ENCODE measurements at places on chromosomes 16 and 17. TPM values are rescaled to one million over a fixed set of nuclear protein-coding genes. Genes with fewer than 3 reads are reported as not detected.

DNA sequence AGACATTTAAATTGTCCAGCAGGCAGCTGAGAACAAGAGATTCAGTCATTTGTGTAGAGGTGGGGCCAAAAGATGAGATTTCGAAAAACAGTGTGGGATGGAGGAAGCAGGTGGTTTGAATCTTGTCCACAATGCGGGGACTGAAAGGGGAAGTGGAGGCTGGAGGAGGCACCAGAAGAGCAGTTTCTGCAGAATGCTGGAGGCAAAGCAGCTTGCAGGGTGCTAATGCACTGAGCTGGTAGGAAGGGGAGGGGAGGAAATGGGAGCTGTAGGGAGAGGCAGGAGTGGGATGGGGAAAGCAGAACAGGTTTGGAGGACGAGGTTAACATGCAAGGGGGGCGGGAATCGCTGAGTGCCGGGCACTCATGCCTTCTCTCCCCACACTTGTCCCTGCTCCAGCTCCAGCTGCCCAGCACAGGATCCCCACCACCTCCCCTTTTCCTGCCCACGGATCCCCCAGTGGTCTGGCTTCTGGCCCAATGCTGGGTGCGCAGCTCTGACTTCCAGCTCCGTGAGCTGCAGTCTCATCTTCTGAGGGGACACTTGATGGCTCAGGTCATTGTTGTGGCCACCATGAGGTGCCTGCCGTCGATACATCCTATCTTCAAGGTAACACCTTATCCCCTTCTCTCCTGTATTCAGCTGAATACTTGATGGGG is 9.4 kb downstream of the C17orf100 start:
- no peak for DNase-seq

- DNase-seq = no peak
These were observed 428.8 kb downstream of the WWOX start for GRCh38 chr16:78528265-78528664.

- no peak for DNase-seq
These were observed 1.3 kb downstream of the ASPHD1 start for GRCh38 chr16:29901607-29901945.

- DNase-seq = no peak
These were observed 88.3 kb upstream of the CCL1 start for GRCh38 chr17:34451313-34451712.

DNA sequence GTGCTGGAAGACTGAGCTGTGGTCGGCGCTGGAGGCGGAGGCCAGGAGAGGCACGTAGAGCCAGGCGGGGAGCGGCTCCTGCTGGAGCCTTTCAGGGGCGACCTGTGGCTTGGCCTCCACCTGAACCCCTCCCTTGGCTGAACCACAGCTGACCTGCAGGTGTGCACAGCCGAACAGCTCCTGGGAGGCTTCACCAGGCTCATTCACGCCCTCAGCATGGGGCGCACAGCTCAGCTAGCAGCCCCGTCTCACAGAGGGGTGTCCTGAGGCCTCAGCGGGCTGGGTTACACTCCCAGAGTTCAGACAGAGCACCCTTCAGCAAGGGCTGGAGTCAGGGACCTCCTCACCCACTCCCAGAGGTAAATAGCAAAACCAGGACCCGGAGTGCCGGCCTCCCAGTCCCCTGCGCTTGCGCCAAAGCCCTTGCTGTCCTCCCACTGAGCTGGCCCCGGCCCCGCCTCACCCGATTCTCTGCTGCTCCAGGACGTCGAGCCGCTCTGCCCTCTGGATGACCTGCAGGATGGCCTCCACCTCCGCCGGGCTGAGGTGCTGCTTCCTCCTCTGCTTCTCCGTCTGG is 31.7 kb downstream of the RPH3AL start:
- DNase-seq = no peak

DNA sequence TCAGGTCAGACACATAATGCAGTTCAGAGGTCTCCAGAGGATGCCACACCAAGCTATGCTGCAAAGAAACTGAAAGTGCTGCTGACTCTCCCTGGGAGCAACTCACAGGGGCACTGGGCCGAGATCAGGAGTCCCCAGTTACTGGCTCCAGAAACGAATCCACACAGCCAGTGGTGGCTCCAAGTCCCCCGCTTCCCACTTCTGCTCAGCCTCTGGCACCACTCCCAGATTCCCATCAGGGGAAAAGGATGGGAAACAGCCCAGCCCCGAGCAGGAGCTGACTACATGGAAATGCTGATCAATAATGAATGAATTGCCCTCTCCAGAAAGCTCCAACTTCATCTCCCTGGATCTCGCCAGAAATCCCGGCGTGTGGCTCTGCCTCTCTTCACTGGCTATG is 62.3 kb upstream of the CDH5 start:
- DNase-seq = peak; percentile 73

DNA sequence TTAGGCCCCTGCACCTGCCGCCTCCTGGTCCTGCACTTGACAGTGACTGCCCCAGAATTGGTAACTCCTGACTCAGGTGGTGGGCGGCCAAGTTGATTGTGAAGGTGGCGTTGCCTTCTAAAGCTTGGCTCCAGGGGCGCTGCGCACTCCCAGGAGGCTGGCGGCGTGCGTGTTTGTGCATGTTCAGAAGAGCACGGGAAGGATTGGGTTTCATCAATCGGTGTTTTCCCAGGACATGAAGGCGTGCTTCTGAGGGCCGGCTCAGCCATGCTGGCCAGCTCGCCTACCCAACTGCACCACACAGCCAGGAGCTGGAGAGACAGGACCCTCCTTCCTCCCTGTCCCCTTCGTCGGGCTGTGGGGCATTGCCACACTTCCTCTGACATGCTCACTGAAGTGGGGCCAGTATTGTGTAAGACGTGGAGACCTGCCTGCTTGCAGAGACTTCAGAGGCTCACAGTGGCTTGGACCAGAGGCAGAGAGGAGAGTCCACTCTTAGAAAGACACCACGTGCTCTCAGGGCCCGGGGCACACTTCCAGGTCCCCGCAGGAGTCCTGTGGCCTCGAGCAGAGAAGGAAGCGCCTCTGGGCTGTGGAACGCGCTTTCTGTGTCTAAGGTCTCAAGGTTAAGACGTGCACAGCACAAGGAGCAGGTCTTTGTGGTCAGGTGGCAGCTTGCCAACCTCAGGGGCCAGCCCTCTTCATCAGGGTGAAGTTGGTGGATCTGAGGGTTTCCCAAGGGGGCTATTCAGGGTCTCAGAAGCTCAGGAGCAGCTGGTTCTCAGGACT is 2.8 kb downstream of the RAB40C start:
- no peak for DNase-seq

- DNase-seq = no peak
These were observed 48.6 kb downstream of the FTO start for GRCh38 chr16:53752560-53752959.

DNA sequence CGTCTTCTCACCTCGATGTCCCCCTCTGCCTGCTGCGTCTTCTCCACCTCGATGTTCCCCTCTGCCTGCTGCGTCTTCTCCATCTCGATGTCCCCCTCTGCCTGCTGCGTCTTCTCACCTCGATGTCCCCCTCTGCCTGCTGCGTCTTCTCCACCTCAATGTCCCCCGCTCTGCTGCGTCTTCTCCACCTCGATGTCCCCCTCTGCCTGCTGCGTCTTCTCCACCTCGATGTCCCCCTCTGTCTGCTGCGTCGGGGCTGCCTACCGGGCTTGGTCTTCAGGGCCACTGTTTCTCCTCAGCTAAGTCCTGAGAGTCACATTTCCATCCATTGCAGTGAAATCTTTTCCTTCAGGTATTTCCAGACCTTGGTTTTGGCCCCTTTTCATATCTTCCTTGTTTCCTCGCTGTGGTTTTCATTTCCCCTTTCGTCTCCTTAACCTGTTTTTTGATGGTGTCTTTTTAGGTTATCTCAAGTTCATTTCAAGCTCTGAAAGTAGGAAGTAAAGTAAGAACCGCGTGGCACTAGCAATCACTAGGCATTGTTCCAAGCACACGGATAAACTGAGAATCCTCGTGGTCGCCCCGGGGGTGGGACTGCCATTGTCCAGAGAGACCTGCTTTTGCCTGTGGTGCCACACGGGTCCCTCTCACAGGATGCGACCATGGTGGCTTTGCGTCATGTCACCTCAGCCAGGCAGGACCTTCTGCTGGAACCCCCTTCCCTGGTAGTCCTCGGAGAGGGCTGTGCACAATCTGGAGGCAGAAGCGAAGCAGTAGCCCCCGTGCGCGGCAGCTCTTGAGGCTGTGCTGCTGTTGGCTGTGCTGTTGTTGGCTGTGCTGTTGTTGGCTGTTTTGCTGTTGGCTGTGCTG is 9.5 kb upstream of the ZNF750 start:
- no peak for DNase-seq

GRCh38 chr16:76583466-76583865 is 306.3 kb downstream of the CNTNAP4 start:
- DNase-seq = peak; percentile 58

GRCh38 chr16:48105456-48105855 is 50.3 kb downstream of the ABCC12 start:
- DNase-seq = no peak

GRCh38 chr17:57544401-57544800 is 200.7 kb downstream of the CCDC182 start:
- DNase-seq = no peak

GRCh38 chr16:50315346-50315997 is 49.1 kb downstream of the ADCY7 start:
- no peak for DNase-seq

- DNase-seq = peak; percentile 97
These were observed 1.5 kb upstream of the MAF start for GRCh38 chr16:79601931-79602627.

GRCh38 chr17:40596261-40596919 is 31.1 kb upstream of the CCR7 start:
- no peak for DNase-seq

MT4 gene
- polyA plus RNA-seq = not detected

TPSAB1 gene
- polyA plus RNA-seq = 4.7 TPM

SLC5A2 gene
- 5.3 TPM for polyA plus RNA-seq

HEXD gene
- polyA plus RNA-seq = 25.2 TPM

TMEM98 gene
- 53.7 TPM for polyA plus RNA-seq

KRT16 gene
- polyA plus RNA-seq = not detected

MYH2 gene
- 10.4 TPM for polyA plus RNA-seq

All from muscle of arm (tissue), 14 donors.